Thoracic aorta (tissue), 2 donors: ENCODE measurements at places on chromosomes 1 and 21.

DNA sequence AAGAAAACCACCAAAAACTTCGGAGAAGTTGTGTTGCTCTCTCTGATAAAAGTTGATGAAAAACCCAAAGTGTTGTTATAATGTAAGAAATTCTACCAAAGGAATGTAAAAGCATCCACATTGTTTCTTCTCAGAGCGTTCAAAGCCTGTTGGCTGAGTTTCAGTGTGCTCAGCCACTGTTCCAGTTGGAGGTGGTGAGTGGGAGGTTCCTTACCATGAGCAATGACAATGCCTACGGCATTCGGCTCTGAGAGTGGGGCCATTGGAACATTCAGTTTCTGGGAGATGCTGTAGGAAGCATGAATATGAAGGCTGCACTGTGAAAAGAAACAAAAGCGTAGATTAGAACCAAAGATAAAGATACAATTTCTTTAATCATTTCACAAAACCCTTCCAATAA lies 20.5 kb upstream of the MYBPHL start:
- no peak for DNase-seq

DNA sequence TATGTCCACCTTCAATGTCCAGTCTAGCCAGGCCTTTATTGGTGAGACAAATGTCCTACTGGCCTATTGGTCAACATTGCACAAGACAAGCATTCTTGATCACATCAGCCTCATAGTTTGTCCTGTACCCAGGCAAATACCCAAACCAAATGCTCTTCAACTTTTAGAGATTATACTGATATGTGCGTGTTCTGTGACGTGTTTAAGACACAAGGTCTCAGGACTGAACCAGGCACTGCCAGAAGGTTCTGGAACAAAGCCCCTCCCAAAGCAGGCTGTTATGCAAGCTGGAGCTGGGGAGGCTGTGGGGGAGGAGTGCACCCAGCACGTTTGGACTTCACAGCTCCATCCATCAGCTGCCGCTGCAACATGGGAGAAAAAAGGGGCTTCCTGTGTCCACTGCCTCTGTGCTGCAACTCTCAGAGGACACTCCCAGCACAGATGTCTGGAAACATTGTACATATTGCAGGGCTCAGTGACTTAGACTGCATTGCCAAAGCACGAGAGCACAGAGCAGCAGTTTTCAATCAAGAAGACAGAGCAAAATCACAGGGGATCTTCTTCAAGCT lies 45.9 kb downstream of the NID1 start:
- DNase-seq, result no peak

GRCh38 chr1:25666460-25666859 lies 49.9 kb downstream of the MAN1C1 start:
- no peak for DNase-seq

GRCh38 chr1:162368451-162368850 lies 8.2 kb downstream of the SPATA46 start:
- no peak for DNase-seq

- DNase-seq, result no peak
Measured at GRCh38 chr1:145962157-145963102, 1.9 kb downstream of the ANKRD34A start.

DNA sequence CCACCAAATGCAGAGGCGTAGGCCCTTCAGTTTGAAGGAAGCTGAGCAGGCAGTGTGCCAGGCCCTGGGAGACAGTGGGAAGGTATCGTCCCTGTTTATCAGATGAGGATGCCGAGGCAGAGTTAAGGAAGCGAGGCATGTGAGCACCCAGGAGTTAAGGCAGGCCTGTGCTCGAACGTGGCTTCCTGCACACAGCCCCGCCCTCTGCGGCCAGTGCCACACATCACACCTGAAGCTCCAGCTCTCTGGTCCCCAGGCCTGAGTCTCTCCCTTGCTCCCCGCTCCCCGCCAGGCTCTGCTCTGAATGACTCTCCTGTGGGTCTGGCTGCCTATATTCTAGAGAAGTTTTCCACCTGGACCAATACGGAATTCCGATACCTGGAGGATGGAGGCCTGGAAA lies 32.1 kb downstream of the EPHX1 start:
- no peak for DNase-seq

DNA sequence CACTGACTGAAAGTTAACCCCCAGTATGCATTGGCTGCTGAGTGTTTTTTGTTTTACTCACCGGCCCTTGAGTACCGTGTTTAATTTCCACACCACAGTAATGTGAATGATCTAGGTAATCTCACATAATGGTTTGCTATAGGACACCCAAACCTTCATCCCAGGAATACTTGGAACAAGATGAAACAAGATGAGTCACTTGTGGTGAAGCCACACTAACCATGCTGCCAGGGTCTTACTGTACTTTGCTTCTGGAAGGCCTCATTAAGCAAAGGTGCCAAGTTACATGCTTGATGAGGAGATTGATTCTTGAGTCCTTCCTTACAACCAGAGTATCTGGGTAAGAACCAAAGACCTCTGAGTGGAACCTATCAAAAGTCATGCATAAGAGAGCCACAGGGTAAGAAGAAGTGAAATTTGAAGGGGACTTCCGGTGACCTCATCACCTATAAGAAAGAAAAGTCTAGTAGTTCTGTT lies 163.3 kb downstream of the NRIP1 start:
- DNase-seq, result no peak

- DNase-seq, result no peak
Measured at GRCh38 chr1:43569175-43569574, 38.5 kb downstream of the PTPRF start.

DNA sequence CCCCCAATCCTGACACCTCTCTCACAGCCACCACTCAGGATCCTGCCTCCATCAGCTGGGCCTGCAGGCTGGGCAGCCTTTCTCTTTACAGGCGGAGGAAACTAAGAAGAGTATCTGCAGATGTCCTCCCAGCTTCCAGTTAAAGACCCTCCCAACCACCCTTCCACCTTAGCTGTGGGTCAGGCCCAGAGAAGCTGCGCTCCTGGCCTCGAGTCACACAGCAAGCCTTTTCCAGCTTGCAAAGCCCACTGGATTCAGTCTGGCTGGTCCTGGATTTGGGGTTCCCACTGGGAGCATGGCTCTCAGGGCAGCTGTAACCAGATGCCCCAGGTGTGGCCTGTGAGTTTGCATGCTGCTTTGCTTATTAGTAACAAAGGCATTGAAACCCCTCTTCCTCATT lies 19.9 kb downstream of the KCNQ4 start:
- DNase-seq, result no peak

GRCh38 chr1:97041026-97041425 lies 319.4 kb downstream of the PTBP2 start:
- no peak for DNase-seq

GRCh38 chr1:235504122-235504493 lies at the start of gene B3GALNT2:
B3GALNT2 (minus strand) TSS chr1:235504452; CDS start chr1:235504252, 200 bp downstream.
- no peak for DNase-seq

GRCh38 chr1:201745023-201745422 lies 83.9 kb upstream of the IPO9 start:
- no peak for DNase-seq

- DNase-seq, result no peak
Measured at GRCh38 chr1:113783254-113784103, 24.2 kb upstream of the PHTF1 start.

DNA sequence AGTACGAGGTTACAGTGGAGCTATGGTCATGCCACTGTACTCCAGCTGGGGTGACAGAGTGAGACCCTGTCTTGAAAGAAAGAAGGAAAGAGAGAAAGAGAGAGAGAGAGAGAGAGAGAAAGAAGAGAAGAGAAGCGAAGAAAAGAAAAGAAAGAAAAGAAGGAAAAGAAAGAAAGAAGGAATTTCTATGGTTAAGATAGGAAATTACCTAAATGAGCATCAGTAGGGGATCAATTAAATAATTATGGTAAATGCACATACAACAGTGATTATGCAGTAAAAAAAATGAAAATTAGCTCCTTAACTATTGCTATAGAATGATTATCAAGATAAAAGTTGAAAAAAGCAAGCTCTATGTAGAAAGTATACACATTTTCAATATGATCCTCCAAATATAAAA lies 59.8 kb downstream of the COLGALT2 start:
- no peak for DNase-seq

DNA sequence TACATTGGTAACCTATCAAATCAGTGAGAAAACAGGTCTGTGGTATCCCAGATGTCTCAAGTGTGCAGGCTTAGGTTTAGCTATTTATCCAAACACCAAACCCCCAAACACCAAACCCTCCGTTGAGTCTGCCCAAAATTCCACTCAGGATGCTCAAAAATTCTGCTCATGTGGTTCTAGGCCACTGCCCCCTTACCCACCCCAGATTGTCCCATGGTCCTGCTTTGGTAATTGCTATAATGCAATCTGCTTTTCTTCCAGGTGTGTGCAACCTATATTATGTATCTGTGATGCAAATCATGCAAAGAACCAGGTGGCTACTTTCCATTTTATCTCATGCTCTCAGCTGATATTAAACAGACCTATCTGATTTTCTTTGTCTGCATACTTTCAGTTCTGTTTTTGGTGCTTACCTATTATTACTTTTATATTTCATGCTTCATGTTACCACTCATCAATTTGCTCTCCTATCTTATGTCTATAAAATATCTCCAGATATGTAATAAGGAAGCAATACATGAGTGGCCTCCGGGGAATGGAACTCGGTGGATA lies 123.7 kb downstream of the TOMM20 start:
- no peak for DNase-seq

DNA sequence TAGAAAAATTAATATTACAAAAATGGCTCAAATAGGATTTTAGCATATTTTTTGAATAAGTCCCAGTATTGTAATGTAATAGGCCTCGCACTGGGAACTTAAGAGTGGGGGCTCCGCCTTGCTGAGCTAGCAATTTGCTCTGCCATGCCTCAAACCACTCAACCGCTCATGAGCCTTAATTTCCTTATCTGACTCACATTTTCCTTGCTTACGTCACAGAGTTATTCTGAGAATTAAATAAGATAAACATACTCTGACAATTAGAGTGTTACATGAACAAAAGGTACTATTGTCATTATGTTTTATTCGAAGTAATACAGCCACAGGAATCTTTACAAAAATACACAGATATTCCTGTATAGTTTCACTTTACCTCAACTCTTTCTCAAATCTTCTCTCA lies 108.1 kb downstream of the SLC44A5 start:
- DNase-seq, result no peak

DNA sequence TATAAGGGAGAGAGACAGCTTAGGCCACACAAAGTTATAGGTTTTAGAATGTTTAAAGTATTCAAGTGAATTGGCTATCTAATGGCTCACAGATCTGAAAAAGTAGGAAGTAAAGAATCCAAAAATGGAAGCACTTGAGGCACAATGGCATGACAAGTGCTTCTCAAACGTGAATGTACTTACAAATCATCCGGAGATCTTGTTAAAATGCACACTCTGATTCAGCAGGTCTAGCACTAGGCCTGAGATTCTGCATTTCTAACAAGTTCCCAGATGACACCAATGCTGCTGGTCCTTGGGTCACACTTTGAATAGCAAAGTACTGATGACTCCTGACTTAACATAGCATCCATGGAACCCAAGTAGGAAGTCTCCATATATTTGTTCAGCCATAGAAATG lies 20.9 kb upstream of the AGL start:
- DNase-seq, result no peak

GRCh38 chr21:30257773-30258172 lies 25.0 kb downstream of the KRTAP24-1 start:
- DNase-seq, result no peak

GRCh38 chr1:154446292-154446691 lies 41.1 kb downstream of the IL6R start:
- no peak for DNase-seq

- DNase-seq, result no peak
Measured at GRCh38 chr1:50929376-50929958, 30.6 kb downstream of the FAF1 start.

DNA sequence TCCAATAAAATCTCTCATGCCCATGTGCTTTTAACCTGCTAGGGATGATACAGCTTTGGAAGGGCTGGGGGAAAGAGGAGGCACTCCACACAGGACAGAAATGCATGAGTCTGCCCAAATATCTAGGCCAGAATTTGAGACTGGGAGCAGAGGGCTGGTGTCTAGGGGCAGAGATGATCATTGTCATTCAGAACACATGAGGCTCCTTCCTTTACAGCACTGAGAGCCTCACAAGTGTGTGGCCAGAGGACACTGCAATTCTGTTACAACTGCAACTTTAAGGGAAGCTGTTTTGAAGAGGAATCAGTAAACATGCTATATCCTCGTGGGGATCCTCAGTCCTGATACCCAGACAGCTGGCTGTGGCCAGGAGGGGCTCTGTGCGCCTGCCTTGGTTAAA lies 541.3 kb downstream of the OMA1 start:
- DNase-seq, result no peak

DNA sequence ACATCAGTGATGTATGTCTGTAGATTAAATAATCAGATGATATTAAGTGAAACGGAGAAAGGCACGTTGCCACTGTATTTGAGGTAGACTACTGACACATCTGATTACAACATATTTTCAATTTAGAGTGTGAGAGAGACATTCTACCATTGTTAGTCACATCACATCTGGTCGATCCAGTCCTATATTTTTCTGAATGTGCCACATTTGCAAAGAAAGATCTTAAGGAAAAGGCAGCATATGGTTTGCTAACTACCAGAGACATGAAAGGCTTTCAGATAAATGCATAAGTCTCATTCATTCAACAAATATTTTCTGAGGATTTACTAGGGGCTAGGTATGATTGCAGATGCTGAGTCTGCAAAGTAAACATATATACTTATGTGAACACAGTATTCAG lies 114.3 kb upstream of the RUNX1 start:
- no peak for DNase-seq

GRCh38 chr1:94544706-94545490 lies 3.3 kb upstream of the F3 start:
- no peak for DNase-seq

DNA sequence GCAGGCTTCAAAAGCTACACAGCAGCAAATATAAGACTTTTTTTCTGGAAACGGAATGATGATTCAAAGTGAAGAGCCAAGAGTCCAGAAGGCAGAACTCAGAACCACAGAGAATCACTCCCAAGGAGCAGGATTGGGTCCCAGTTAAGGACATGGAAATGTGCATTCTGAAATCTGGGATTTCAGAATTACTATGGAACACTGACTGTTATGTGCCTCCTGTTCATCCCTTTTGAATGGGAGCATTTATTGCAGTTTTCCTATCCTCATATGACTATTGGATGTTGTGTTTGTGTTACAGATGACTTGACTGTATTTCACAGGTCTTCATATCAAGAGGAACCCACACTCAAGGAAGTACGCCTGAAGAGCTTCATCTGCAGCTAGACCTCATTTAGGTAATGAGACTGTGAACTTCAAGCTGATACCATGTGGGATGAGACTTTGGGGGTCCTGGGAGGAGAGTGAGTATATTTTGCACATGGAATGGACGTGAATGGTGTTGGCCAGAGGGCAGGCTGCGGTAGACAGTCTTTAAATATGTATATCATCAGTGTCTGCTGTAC lies 17.1 kb upstream of the CAP1 start:
- no peak for DNase-seq

- DNase-seq, result no peak
Measured at GRCh38 chr1:214438075-214438474, 113.3 kb downstream of the PTPN14 start.
